Iris pigment epithelial cell (primary cell): ENCODE measurements at places on chromosomes 12 and 14.

GRCh38 chr14:77023001-77023996 lies 5.2 kb downstream of the IRF2BPL start:
- peak; percentile 53 for DNase-seq

DNA sequence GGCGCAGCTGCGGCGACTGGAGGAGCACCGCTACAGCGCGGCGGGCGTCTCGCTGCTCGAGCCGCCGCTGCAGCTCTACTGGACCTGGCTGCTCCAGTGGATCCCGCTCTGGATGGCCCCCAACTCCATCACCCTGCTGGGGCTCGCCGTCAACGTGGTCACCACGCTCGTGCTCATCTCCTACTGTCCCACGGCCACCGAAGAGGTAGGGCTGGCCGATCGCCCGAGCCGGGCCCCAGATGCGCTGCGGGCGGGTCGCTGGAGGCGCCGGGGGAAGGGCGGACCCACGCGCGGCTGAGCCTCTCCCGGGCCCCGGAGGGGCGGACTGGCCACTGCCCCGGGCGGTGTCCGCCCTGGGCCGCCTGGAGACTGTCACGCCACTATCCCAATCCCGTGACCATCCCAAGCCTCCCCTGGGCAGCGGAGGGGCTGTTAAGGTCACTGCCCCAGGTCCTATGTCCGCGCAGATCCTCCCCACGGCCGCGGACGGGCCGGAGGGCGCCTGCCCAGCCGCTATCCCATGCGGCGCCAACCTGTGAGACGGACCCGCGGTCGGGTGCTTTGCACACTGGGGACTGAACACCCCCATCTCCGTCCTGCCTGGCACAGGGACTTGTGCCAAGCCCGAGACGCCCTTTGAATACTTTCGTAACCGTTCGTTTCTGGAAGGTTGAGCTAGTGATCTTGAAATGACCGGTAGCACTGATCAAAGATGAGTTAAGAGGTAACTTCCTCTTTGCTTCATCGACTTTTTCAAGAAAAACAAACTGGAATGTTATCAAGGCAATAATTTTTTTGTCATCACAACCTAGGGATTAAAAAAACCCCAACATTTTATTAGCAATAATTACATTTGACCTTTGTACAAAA lies 725 bp downstream of the CHPT1 start:
- peak; percentile 45 for DNase-seq

GRCh38 chr12:68611094-68611805 lies 551 bp downstream of the RAP1B start:
- peak; percentile 61 for DNase-seq

GRCh38 chr12:6944381-6945186 lies 762 bp downstream of the C12orf57 start:
- peak; percentile 91 for DNase-seq

DNA sequence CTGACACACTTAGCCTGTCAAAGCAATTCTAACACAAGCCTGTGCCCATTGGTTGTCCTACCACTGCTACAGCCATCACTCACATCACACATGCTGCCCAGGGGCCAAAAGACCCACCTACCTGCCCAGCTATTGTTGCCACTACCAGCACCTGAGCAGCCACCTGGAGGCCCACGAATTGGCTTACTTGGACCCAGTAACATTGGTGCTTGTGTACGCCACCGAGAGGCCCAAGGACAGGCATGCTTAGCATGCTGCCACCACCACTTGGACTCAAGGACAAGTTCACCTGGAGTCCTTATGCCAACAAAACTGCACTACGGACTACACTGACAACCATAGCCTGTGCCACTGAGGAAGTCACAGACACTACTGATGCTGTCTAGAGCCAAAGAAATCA lies 221.1 kb downstream of the SLC38A4 start:
- DNase-seq = no peak

DNA sequence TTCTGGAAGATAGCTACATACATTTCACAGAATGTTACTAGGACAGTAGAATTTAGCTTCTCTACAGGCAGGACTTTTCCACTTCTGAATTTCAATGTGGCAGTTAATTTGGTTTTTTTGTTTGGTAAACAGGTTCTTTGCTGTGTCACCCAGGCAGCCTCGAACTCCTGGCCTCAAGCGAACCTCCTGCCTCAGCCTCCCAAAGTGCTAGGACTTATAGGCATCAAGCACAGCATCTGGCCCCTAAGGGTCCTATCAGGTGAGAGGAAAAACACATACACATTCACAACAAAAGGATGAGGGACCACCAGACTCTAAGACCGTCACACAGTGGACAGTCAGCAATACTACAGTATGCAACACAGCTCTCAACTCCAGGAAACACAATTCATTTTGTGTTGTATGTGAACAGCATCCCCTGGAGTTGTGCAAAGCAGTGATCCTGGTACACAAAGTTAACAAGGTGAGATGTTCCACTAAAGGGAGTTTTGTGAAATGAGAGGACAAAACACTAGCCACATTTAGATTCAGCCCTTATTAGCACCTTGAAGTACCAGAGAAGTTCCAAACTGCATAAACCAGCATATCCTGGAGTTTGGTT lies 6.9 kb downstream of the ATP2B1 start:
- DNase-seq = no peak

GRCh38 chr14:44374906-44375305 lies 132.2 kb downstream of the FSCB start:
- DNase-seq = no peak

DNA sequence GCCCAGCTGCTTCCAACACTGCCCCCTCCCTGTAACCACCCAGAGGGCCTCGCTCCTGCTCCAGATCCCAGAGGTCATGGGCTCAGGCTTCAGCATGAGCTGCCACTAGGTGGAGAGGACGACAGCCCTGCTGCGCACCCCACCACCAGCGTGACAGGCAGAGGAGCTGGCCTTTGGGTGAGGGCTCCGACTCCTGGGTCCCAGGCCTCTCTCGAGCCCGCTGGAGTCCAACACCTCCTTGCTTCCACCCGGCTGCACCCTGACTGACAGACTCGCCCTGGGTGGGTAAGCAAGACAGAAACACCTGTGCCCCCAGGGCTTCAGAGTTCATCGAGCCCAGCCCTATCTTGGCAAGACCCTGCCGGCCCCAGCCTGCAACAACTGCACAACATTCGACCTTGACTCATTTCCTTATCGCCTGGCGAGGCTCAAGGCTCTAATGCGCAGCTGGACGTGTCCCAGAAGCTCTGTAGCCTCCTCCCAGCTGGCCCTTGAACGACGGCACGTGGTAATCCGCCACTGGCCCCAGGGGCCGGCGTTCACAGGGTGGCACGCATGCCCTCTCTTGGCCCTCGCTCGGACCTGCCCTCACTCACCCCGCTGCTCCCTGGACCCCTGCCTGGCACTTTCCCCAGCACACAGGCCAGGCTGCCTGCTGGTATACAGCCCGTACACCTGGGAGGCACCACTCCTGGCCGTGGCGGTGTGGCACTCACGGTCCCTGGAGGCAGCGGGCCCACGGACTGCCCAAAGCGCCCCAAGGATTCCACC lies 28.0 kb downstream of the VPS37B start:
- no peak for DNase-seq

- peak; percentile 37 for DNase-seq
Observed at GRCh38 chr12:127293507-127294310, 973.3 kb upstream of the TMEM132C start.

GRCh38 chr14:70265422-70265821 lies 76.7 kb upstream of the SLC8A3 start:
- DNase-seq = no peak

DNA sequence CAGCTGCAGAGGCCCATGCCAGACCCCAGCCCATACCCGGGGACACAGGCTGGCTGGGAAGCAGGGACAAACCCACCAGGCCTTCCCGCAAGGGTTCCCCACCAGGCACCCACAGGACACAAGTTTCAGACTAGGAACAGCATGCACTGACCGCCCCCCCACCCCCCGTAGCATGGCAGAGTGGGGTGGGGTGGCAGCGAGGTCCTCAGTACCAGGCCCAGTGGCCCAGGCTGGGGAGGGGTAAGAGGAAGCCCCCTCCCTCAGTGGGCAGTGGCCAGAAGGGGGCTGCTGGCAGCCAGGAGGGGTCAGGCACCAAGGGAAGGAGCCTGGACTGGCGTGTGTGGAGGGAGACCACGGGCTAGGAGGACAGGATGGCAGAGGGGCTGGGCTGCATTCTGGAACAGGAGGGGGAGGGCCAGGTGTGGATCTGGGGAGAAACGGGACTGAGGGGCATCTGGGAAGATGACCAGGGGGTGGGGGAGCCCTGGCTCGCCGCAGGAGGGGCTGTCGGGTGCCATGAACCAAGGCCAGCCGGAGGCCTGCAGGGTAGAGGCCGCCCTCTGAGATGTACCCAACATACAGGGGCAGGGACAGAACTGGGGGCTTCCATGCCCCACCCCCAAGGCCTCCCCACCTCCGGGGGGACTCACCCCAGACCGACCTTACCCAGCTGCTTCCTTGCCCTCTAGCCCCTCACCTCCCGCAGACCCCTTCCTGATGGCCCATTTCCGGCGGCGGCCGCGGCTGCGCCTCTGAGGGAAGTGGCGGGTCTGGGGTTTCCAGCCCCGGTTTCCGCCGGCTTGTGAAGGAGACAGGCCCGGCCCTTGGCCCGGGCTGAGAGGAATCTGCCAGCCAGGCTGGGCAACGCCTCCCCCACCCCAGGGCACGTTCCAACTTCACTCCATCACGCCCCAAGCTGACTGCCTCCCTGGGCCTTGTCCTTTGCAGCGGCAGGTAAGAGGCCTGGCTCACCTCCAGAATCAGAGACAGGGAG lies 5.6 kb upstream of the JAG2 start:
- DNase-seq = no peak

- DNase-seq = peak; percentile 87
Observed at GRCh38 chr14:34593740-34594375, 36.1 kb downstream of the SNX6 start.
